ENCODE measurements at places on chromosomes 4 and X.

DNA sequence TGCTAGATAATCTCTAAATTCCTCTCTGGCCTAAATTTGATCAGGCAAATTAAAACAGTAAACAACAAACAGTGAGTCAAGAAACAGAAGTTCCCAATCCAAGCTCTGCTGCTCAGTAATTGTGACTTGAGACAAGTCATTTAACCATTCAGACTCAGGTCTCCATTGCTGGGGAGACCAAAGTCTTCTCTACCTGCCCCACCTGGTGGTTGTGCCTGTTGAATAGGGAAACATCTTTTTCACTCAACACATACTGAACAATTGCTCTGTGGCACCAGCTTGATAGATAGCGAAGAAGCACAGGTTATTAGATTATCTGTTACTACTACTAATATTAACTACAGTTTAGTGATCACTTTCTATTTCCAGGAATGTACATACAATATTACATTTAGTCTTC is 112.1 kb upstream of the EOLA2 start:
- DNase-seq, result no peak

- no peak for DNase-seq
Measured at GRCh38 chr4:27717431-27717755, 856.8 kb downstream of the STIM2 start.

DNA sequence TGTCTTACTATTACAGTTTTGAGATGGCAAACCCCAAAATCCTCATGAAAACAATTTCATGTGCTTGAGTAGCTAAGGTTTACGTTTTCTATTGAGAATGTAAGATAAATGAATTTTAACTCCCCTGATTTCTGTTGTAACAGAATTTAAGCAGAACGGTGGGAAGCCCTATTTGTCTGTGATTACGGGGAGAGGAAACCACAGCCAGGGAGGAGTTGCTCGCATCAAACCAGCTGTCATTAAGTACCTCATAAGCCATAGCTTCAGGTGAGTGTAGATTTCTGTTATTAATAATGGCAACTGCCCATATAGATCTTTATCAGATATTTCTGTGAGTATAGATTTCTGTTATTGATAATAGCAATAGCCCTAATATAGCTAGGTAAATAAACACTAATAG is 44.2 kb upstream of the RHOH start:
- no peak for DNase-seq

GRCh38 chr4:120761070-120761469 is 161.5 kb downstream of the PRDM5 start:
- no peak for DNase-seq

GRCh38 chr4:14883661-14884060 is 118.6 kb upstream of the CPEB2 start:
- DNase-seq, result no peak

GRCh38 chr4:142901166-142901662 is 55.1 kb upstream of the INPP4B start:
- no peak for DNase-seq

DNA sequence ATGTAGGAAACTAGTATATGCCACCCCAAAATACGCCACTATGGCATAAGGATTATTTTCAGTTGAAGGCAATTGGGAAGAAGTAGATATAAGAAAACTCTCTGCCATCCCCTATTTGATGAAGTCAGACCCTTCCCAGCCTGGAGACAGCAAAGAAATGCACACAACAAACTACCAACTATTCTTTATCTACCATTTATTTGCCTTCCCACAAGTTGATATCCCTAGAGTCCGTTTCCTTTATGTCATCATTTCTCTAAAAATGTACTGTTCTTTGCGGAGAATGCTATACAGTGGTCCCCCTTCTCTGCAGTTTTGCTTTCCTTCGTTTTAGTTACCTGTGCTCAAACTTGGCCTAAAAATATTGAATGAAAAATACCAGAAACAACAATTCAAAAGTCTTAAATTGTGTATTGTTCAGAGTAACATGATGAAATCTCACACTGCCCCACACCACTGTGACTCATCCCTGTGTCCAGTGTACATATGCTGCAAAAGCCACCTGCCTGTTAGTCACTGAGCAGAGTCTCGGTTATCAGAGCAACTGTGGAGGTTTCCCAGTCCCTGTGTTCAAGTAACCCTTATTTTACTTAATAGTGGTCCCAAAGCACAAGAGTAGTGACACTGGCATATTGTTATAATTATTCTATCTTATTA is 152.3 kb downstream of the WDFY3 start:
- DNase-seq, result no peak

DNA sequence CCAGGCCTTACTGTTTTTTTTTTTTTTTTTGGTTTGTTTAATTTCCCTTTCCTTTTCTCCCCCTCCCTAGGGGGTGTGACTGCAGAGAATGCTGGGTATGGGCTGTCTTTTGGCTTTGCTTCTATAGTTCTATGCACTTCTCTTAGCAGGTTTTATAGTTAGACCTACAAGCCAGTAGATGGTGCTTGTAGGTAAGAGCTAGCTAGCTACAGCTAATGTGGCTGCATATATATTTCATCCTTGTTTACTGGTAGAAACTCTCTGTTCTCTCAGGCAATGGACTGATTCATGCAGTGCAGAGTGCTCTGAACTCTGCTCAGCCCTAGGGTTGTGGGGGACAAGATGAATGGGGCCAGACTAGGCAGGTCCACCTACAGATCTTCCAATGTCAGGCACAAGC is 246.4 kb downstream of the SH2D1A start:
- DNase-seq, result no peak

DNA sequence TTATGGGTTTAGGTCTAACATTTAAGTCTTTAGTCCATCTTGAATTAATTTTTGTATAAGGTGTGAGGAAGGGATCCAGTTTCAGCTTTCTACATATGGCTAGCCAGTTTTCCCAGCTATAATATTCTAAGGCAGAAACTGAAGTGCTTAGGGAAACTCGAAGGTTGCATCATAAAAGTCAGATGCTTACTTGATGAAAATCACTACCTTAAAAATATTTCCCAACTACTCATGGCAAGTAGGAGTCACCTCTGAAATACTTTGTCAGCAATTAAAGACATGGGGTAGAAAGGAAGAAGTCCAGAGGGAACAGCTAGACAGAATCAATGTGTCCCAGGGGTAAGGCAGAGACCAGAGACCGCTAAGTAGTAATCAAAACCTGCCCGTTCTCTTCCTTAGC is 6.3 kb upstream of the AP1S2 start:
- DNase-seq, result no peak

GRCh38 chrX:120111611-120112010 is 4.1 kb downstream of the RHOXF1 start:
- DNase-seq, result no peak

Measured in stimulated activated CD8-positive, alpha-beta memory T cell treated with anti-CD3 and anti-CD28 coated beads, Interleukin-2, amount 100 ng/mL, for 48 hours (primary cell).